Omental fat pad (tissue), 4 donors: ENCODE measurements at places on chromosomes 3 and 15. TPM values are rescaled to one million over a fixed set of nuclear protein-coding genes. Genes with fewer than 3 reads are reported as not detected.

GRCh38 chr15:67070150-67070549 lies 4.7 kb downstream of the SMAD3 start:
- no peak for DNase-seq

DNA sequence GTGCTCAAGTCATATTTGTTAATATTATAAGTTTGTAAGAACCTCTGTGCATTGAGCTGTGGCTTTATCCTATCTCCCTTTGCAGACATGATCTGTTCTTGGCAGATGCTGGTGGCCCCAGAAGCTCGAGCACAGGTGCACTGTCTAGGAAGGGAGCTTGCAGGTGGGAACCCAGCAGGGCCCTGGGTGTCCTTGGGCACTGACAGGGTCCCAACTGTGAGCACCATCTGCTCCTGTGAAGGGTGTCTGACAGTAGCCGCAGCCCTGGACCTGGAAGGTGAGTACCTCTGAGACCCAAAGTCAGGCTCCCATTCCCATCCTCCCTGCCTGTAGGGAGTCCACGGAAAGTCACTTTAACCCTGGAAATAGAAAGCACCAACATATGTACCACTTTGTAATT lies 2.4 kb upstream of the REC114 start:
- DNase-seq = no peak

- no peak for DNase-seq
Observed at GRCh38 chr15:41990691-41991090, 18.3 kb upstream of the EHD4 start.

Gene SLC51B
- total RNA-seq = not detected

Gene WDR93
- 0.36 TPM for total RNA-seq

Gene MME
- total RNA-seq = 33.1 TPM

Gene CLN6
- total RNA-seq = 40.1 TPM

Gene CYB561D2
- total RNA-seq = 33.7 TPM

Gene PPP1R14D
- total RNA-seq = not detected
